ENCODE measurements at places on chromosomes 1 and 21.

GRCh38 chr1:25617625-25618432 lies 1.2 kb downstream of the MAN1C1 start:
- DNase-seq: no peak

GRCh38 chr1:15799004-15799867 lies 8.2 kb downstream of the UQCRHL start:
- peak; percentile 91 for DNase-seq

DNA sequence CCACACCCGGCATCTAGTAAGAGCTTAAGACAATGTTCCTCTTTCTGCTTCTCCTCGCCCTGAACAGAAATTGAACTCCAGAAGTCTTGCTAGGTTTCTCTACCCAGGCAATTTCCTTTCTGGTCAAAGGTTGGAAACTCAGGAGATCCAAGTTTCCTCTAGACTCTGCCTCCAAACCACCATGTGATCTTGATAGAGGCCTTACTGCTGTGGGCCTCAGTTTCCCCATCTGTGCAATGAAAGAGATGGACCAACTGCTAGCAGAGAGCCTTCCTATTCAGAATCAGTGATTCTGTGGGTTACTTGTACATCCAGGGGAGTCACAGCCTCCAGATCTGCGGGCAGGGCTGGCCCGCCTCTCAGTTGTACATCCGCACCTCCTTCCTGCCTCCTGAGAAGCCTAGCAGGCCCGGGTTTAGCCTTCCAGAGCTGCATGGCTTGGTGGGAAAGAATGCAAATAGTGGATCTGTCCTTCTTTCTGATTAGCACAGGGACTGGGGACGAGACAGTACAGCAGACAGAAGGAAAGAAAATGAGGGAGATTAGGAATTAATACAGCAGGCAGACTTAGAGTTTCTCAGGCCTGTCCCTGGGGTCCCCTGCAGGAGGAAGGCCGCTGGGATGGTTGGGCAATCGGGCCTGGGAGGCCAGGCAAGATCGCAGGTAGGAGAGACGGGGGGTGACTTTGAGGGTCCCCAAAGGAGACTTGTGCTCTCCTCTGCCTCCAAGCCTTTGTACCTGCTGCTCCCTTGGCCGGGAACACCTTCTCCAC lies 83.9 kb downstream of the PAX7 start:
- no peak for DNase-seq

DNA sequence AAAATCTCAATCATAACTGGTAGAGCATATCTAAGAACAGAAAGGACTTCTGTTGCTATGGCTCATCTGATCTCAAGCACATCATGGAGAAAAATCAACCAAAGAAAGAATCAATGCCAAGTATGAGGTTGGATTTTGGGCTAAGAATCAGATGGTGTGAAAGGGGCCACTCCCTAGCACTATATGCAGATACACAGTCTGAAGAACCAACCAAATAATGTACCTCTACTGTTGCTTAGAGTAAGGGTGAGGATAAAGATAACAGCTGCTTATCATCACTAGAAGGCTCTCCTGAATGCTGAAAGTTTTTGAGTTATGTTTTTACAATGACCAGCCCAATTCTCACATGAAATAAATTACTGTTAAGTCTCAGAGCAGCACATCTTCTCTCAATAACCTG lies 35.6 kb downstream of the ST7L start:
- no peak for DNase-seq

DNA sequence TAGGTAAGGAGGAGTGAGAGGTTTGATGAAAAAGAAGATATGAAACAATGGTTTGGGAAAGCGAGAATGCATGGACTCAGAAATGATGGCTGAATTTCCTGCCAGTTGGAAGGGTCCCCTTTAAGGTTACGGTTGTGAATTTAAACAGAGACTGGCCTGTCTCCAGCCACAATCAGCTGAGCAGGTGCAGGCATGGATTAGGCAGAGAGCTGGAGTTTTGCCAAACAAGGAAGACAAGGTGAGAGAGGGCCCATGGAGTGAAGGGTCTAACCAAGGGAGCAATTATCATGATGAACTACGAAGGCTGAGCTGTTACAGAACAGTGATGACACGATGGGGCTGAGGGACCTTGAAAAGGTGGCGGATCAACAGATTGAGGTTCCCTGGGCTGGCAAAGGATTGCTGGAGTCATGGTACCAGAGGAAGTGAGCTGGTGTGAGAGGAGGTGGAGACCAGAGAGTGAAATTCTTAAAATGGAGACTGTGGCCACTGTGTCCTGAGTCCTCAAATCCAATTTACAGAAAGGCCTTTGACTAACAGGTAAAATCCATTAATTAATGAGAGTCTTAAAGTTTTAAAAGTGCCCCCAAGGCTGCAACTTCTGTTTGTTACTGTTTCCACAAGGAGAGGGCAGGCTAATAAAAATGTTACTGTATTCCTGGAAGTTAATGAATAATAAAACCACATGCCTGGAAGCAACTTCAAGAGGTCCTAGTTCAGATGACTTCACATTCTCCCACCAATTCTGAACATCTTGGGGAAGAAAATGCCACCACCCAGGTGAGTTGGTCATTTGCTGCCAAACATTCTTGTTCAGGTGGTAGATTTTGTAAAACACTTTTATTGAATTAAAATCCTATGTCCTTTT lies 41.5 kb downstream of the LHX9 start:
- DNase-seq: no peak

GRCh38 chr1:63238721-63239120 lies 83.6 kb upstream of the FOXD3 start:
- no peak for DNase-seq

- DNase-seq: no peak
Observed at GRCh38 chr1:43878440-43878839, 55.2 kb upstream of the ARTN start.

DNA sequence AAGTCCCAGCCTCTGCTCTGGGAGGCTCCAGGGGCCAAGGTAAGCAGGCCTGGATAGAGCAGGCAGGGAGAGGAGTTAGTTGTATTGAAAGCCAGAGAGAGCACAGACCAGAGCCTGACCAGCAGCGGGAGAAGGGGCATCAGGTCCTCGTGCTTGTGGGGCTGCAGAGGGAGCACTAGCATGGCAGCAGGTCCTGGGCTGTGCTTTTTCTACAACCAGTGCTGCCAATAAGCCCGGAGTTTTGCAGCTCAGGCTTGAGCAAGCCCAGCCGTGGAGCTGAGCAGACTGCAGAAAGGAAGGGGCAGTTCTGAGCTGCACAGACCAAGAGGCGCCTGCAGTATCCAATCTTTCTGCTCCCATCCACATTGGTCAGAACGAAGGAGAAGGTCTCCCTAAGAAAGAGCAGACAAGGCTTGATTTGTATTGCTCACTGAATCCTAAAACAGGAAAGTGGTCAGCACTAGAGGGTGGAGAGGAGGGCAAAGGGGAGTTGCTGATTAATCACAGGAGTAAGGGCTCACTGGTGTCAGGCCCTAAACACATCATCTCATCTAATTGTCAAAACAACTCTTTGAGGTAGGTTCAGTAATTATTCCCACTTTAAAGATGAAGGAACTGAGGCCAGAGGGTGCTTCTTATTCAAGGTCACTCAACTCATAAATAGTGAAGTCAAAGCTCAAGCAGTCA lies 2.7 kb downstream of the DENND2D start:
- DNase-seq: peak; percentile 38

DNA sequence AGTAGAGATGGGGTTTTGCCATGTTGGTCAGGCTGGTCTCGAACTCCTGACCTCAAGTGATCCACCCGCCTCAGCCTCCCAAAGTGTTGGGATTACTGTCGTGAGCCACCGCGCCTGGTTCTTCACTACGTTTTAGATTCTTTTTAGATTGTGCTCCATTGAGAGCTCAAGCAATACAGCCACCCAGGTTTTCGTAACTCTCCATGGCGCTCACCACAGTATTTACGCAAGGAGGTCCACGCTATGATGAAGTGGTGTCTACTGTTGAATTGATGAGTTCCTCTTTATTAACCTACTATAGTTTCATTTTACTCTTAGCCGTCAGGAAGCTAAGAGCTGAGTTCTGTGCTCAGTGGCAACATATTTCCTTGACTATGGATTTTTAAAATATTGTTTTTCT lies 1.8 kb upstream of the KIF1B start:
- no peak for DNase-seq

DNA sequence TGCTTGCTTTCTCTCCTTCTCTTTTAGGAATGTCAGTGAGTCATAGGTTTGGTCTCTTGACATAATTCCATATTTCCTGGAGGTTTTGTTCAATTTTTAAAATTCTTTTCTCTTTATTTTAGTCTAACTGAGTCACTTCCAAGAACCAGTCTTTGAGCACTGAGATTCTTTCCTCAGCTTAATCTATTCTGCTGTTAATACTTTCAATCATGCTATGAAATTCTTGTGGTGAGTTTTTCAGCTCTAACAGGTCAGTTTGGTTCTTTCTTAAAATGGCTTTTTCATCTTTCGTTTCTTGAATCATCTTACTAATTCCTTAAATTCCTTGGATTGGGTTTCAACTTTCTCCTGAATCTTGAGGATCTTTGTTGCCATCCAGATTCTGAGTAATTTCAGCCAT lies 321.0 kb downstream of the PTBP2 start:
- DNase-seq: no peak

Data from urothelium cell line (cell line).